HAP-1 (cell line): ENCODE measurements at places on chromosomes 11 and 22.

- DNase-seq = no peak
Observed at GRCh38 chr11:64694026-64694755, 28.8 kb downstream of the NRXN2 start.

- no peak for DNase-seq
Observed at GRCh38 chr22:40000171-40000570, 5.4 kb downstream of the FAM83F start.

DNA sequence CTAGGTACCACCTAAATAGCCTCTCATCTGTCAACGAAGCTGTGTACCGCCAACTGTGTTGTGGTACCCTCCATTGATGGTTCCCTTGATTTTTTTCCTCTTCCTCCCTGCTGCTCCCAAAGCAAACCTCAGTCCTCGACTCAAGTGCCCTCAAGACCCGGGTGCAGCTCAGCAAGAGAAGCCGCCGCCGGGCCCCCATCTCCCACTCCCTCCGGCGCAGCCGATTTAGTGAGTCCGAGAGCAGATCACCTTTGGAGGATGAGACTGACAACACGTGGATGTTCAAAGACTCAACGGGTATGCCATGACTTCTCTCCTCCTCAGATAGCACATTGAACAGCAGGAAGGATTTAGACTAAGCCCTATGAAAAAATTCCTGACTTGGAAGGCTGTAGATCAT is 22.4 kb upstream of the CRYBB3 start:
- no peak for DNase-seq

GRCh38 chr22:31400023-31400397 is 606 bp downstream of the DRG1 start:
- DNase-seq = peak; percentile 14

DNA sequence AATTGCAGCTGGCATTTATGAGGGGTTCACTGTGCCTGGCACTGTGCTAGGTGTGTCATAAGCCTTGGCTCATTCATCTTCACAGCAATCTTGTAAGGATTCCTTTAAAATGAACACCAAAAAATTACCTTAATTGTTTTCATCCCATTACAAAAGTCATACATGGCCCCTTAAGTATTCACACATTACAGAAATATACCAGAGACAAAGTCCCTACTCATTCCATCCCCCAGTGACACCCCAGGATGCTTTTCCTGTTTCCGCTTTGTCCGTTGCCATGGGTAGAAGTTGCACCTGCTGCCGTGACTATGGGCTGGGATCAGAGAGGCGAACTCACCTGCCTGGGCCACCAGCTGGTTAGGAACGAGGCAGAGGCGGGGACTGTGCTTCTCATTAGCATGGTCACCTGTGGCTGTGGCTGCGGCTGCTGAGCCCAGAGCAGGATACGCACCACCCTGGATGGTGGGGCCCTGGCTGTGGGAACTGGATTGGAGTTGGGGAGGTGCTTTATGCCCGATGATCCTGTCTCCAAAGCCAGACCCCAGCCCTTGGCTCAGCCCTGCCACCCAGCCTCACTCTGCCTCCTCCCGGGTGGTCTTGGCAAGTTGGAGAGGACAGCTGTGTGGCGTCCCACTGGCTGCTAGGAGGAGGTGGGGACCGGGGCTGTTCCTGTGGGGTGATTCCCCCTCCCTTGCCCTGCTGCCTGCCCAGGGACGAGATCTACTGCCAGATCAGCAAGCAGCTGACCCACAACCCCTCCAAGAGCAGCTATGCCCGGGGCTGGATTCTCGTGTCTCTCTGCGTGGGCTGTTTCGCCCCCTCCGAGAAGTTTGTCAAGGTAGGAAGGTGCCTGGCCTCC is 60.8 kb downstream of the MYO7A start:
- DNase-seq = no peak

DNA sequence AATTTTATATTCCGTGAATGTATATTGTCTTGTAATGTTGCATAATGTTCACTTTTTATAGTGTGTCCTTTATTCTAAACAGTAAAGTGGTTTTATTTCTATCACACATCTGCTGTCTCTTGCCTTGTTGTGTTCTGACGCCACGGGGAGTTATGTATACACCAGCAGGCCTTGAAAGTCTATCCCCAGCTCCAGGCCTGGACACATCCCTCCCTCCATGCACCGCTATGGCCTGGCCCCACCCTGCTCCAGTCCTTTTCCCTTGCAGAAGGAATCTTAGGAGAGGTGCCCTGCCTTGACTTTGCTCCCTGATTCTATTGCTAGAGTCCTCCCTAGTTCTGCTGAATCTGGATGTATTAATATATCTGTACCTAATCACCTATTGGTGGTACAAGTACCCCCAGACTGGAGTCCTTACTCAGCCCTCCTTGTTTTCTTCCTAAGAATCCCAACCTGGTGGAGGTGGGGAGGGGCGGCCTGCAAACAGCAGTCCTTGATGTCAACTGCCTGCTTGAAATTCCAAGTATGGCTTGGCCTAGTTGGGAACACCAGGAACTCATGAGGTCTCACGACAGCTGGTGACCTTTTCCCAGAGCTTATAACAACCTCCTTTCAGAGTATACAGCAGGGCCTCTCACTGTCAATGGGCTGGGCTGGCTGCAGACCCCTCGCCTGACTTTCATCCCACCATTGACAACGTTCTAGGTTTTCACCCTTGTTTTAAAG is 61.6 kb downstream of the TIMP3 start:
- DNase-seq = no peak

DNA sequence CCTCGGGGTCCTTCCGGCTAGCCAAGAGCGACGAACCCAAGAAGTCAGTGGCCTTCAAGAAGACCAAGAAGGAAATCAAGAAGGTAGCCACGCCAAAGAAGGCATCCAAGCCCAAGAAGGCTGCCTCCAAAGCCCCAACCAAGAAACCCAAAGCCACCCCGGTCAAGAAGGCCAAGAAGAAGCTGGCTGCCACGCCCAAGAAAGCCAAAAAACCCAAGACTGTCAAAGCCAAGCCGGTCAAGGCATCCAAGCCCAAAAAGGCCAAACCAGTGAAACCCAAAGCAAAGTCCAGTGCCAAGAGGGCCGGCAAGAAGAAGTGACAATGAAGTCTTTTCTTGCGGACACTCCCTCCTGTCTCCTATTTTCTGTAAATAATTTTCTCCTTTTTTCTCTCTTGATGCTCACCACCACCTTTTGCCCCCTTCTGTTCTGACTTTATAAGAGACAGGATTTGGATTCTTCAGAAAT is 1.9 kb upstream of the GCAT start:
- DNase-seq = no peak

GRCh38 chr22:44024288-44024921 is at the start of gene PARVB:
PARVB (plus strand) TSS chr22:44024302; CDS start chr22:44024340, 38 bp downstream.
- DNase-seq = peak; percentile 50

DNA sequence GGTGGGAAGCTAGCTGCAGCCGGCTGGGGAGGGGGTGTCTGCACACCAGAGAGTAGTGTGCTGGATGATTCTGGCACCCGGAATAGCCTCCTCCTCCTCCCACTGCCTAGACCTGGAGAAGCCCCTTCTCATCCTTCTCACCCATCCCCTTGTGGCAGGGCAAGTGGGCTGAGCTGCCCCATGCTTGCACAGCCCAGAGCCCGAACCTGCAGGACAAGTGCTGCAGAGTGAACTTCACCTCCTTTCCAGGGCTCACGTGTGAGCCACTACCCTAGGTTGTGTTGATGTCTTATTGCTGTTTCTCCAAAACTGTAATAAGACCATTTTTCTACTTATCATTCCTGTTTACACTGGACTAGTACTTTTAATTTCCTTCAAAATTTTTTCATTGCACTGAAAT is 56.1 kb upstream of the GLYATL1B start:
- DNase-seq = no peak

GRCh38 chr11:128667873-128668272 is 26.0 kb upstream of the FLI1 start:
- DNase-seq = no peak

GRCh38 chr22:49767355-49768062 is 60.2 kb downstream of the BRD1 start:
- DNase-seq = peak; percentile 66

- no peak for DNase-seq
Observed at GRCh38 chr11:99513368-99513767, 492.6 kb downstream of the CNTN5 start.

DNA sequence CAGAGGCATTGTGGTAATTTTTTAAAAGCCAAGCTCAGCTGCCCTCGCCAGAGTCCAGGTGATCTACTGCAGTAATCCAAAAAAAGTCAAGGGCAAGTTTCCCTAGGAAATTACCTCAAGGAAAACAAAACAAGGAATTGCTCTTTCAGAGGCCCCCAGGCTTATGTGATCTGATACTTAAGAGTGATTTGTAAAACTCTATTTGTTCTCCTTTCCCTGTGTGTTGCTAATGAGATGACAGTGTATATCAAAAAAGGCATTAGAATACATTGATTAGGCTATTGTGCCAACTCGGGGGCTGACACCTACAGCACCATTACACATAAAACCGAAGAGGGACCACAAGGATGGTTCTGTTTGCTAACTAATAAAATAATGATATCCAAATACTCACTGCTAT is 44.5 kb upstream of the CHRM4 start:
- DNase-seq = no peak

DNA sequence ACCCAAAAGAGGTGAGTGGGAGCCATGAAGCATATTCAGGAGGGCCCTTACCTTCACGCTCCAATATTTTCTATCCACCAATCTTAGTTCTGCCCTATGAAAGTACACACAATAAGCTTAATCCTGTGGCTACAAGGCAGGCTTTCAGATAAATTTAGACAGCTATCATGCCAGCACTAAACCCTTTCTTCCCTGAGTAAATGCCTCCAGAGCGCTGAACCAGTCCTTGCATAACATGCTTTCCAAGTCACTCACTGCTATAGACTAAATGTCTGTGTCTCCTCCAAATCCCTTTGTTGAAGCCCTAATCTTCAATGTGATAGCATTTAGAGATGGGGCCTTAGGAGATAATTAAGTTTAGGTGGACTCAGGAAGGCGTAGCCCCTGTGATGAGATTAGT is 50.3 kb upstream of the FIBIN start:
- DNase-seq = no peak

GRCh38 chr11:62791501-62792201 is at the start of gene TMEM223:
TMEM223 (minus strand) TSS chr11:62792006; CDS start chr11:62791994, 12 bp downstream.
- peak; percentile 77 for DNase-seq

- no peak for DNase-seq
Observed at GRCh38 chr11:65085446-65085845, 1.4 kb downstream of the ZFPL1 start.

GRCh38 chr11:69874984-69875624 is 55.9 kb upstream of the FGF3 start:
- DNase-seq = no peak
